Stimulated activated CD4-positive, alpha-beta T cell treated with anti-CD3 and anti-CD28 coated beads, Interleukin-2, amount 100 ng/mL, for 48 hours (primary cell): ENCODE measurements at places on chromosomes 2 and 18.
A peak's percentile ranks its signal among the peaks of the same experiment; 100 is the strongest.

GRCh38 chr2:117686699-117687098 lies 127.8 kb upstream of the DDX18 start:
- no peak for DNase-seq

GRCh38 chr2:94767336-94767735 lies 103.9 kb upstream of the TEKT4 start:
- no peak for DNase-seq

- DNase-seq: no peak
These were observed 129.7 kb downstream of the MAP3K20 start for GRCh38 chr2:173205375-173205774.

DNA sequence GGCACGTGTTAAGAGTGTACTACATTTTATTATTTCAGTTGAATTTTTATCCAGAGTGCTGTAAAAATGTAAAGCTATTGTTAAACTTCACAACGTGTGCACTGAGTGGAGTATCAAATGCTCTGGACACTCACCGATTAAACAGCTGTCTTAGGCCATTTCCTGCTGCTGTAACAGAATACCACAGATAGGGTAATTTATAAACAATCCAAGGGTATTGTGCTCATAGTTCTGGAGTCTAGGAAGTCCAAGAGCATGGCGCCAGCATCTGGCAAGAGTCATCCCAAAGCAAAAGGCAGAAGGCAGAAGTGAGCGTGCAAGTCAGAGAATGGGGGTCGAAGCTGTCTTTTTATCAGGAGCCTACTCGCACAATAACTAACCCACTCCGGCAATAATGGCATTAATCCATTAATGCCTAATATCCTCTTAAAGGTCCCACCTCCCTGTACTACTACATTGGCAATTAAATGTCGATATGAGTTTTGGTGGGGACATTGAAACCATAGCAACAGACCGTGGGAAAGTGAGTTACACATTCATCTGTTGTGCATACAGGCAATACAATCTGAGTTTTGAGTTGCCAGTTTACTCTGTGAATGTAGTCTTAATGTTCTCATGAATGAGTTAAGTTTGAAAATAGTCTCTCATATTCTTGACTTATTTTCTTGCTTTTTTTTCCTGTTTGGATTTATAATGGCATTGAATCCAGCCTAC lies 64.8 kb downstream of the ARMC9 start:
- DNase-seq: no peak

GRCh38 chr2:11692966-11693521 lies 23.0 kb upstream of the NTSR2 start:
- peak; percentile 67 for DNase-seq

- no peak for DNase-seq
These were observed 199.7 kb downstream of the PID1 start for GRCh38 chr2:229071292-229071976.
